Naive thymus-derived CD8-positive, alpha-beta T cell (primary cell): ENCODE measurements at places on chromosomes 7 and 10.

DNA sequence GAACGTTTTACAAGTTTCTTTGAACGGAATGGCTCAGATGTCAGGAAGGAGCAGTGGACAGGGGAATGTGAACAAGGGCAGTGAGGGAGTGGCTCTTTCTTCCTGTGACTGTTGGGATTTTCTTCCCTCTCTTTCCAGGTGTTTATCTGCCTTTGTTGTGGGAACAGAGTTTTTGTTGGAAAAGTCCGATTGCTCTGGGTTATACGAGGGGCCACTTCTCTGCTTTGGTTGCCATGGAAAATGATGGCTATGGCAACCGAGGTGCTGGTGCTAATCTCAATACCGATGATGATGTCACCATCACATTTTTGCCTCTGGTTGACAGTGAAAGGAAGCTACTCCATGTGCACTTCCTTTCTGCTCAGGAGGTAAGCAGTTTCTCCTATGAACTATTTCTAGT, 41.4 kb downstream of the ZRANB1 start:
- DNase-seq, result no peak

GRCh38 chr10:22611425-22612115, 102.8 kb downstream of the PIP4K2A start:
- DNase-seq, result peak; percentile 85

DNA sequence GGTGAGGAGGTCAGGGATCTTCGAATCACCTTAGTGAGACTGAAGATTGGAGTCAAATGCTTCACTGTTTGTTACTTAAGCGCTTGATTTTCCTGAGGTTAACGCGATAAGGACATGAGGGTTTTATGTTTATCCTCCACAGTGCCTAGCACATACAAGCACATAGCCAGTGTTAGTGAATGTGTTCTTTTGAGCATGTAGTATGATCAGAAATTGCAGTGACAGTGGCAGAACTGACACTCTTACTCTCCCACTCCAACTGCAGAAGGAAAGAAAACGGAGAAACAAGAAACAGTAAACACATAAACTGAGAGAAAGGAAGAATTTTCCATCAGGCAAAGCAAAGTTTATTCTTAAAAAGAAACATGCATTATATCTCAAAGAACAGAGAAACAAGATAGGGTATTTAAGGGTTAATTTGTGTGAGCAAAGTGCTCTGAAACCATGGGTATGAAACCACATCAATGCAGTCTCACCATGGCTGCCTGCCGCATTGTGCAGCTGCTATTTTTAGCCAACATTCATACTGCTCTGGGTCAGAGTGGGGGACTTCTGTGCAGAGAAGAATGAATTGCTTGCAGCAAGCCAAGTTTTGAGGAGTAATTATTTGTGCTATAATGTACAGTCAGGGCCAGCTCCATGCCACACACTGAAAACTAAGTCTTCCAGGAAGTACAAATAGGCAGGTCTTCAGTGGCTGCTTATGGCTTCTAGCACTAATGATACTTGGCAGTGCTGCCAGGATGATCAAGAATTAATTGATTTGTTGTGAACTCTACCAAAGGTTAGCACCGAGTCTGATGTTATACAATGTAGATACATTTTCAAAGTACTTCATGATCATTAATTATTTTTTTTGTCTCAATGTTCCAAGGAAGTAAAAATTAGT, 152.0 kb downstream of the MACC1 start:
- no peak for DNase-seq

- no peak for DNase-seq
These were observed 103.6 kb downstream of the ELMO1 start for GRCh38 chr7:37344886-37345579.

- DNase-seq, result no peak
These were observed 200.3 kb upstream of the PPP2R2D start for GRCh38 chr10:131700506-131700905.
